ENCODE measurements at places on chromosomes 7 and 10. TPM values are rescaled to one million over a fixed set of nuclear protein-coding genes. Genes with fewer than 3 reads are reported as not detected.

CCSER2 gene
- total RNA-seq = 45.4 TPM

INSIG1 gene
- total RNA-seq = 31.3 TPM

RPEL1 gene
- total RNA-seq = not detected

CLDN4 gene
- total RNA-seq = 0.06 TPM

DENND2A gene
- under 0.01 TPM for total RNA-seq

TAS2R4 gene
- 2.1 TPM for total RNA-seq

STAG3 gene
- 0.25 TPM for total RNA-seq

CLCN1 gene
- not detected for total RNA-seq

OR2A42 gene
- total RNA-seq = not detected

ACTA2 gene
- 59.4 TPM for total RNA-seq
